ENCODE measurements at places on chromosomes 4 and X.
A peak's percentile ranks its signal among the peaks of the same experiment; 100 is the strongest.

DNA sequence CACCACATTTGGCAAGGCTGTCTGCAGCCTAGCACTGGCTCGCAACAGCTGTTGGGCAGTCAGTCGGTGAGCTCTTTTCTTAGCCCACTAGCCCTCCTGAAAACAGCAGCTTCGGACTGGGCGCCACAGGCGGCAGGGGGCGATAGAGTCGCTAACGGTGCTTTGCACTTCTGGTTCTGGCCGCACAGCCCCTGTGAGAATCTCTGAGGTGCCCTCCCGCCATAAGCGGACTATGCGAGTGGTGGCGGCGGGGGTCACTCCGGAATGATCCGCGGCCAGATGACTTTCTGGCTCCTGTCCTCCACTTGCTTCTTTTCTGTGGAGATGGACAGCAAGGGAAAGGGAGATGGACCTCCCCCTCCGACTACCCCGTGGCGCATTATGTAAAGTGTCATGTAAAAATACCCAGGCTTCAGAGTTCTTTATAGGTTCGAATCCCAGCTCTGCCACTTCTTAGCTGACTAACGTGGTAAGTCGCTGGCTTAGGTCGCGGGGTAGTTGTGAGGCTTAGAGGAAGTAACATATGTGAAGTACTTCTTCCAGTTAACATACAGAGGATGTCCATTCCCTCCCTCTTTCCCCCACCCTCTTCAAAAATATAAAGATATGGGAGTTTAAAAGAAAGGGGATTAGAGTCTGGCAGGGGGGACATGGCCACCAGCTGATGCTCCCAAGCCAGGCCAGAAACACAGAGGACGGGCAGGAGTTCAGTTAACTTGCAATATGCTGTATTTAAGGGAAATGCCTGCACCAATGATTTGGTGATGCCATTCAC is 11.0 kb downstream of the ARHGAP36 start:
- DNase-seq: no peak

- no peak for DNase-seq
Observed at GRCh38 chr4:136495076-136495475, 1037.2 kb downstream of the PCDH18 start.

- DNase-seq: no peak
Observed at GRCh38 chrX:71212536-71212935, 10.5 kb upstream of the GJB1 start.

GRCh38 chrX:63426519-63426918 is 75.4 kb upstream of the SPIN4 start:
- DNase-seq: no peak

DNA sequence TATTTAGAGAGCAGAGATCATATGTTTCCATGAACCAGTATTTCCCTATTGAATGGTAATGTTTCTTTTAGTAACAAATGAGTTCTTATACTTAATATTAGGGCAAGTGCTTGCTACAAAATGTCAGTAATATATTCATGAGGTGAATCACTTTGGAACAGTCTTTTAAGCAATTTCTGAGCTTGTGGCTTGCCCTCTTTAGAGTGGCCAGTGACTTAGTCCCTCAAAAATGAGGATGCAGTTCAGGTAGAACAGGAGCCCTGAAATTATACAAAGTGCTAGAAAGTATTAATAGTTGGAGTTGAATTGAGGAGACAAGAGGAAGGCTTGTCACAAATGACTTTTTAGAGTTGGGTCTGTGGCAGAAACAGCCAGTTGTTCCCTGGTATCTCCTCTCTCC is 53.4 kb upstream of the PITX2 start:
- no peak for DNase-seq

DNA sequence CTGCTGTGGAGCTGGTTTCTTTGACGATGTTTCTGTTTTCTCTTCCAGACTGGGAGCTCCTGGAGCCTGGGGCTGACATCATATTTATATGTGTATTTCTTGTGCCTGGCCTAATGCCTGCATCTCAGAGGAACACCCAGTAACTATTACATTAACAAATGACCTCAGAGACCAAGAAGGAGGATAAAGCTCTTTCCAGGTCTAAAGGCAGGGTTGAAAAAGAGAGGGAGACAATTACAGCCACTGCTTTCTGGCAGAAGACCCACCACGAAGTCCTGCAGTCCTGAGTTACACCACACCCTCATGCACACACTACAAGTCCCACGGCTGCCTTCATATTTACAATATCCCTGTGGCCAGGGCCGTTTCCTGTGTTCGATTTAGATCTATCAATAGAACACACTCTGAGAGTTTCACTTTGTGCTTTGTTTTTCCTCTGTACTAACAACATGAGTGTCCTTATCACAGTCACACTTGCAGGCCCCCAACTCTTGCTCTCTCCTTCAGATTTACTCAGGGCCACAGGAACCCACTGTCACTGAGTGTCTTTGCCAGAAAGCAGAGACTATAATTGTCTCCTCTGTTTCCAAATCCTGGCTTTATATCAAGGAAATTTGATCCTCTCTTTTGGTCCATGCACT is 535.5 kb downstream of the MID1IP1 start:
- DNase-seq: no peak

DNA sequence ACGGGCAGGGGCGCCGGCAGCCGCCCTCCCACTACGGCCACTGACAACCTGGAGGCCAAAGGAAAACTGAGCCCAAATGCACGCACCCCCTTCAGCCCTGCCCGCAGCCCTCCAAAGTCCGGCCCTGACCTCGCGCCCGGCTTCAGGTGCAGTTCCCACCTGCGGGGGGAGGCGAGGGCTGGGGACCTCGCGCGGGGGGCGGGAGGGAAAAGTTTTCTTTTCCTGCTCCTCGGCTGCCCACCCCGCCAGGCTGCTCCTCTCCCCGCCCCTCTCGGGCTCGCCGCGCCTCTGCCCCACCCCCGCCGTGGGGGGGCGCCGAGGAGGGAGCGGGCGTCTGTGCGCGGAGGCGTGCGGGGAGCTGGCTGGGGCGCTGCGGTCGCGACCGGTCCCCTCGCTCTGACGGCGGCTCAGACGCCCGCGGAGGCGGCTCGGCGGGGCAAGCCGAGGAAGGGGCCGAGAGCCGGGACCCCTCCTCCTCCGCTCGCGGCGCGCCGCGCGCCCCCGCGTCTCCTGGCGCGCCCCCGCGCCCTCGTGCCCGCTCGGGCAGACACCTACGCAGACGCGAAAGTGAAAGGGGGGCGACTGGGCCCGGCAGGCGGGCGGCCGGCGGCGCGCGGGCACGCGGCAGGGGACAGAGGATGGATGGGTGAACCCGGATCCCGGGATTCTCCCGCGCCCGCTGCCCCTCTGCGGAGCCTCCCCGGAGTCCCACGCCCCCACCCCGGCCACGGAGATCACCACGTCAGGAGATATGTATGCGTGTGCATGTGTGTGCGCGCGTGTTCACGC is 3.1 kb upstream of the NR3C2 start:
- DNase-seq: peak; percentile 49

DNA sequence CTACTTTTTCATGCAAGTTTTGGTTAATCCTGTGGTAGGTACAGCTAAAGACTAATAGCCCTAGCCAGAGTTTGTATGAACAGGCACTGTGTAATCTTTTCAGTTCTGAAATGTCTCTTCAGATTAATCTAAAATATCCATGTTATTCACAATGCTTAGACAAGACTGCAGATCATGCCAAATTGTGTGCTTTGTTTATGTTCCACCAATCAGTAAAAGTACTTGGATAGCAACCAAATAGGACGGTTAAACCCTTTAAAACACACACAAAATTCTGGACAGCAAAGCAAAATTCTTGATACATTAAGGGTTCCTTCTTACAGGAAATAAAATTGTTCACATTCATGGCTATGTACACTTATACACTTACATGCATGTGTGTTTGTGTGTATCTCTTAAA is 139.1 kb downstream of the KLHL13 start:
- no peak for DNase-seq

DNA sequence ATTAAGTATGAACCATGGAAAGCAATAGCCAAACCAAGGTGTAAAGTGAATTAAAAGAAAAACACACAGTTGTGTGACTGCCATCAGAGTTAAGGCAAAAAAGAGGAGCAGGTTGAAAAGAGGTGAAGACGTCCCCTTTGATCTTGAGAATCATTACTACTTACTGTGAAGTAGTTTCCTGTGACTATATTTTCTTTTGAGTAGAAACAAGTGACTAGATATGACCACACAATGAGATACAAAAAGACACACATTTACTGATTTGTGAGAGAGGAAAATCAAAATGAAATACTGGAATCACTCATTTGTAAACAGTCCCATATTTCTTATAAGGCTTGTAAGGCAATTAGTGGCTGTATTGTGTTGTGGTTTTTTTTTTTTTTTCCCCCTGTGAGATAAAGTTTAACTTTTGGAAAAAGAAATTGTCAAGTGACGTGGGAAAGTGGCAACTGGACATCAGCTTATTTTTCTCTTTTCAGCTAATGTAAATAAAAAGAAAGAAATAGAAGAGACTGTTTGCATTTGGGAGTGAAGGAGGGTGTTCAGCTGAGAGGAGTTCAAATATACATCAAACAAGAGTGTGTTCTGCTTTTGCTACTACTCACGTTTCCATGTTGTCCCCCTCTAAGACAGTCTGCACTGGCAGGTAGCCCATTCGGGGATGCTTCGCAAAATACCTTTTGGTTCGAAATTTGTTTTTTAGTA is 106.4 kb upstream of the FTHL17 start:
- DNase-seq: no peak
